ENCODE measurements at places on chromosomes 7 and 10. TPM values are rescaled to one million over a fixed set of nuclear protein-coding genes. Genes with fewer than 3 reads are reported as not detected.
A peak's percentile ranks its signal among the peaks of the same experiment; 100 is the strongest.

DNA sequence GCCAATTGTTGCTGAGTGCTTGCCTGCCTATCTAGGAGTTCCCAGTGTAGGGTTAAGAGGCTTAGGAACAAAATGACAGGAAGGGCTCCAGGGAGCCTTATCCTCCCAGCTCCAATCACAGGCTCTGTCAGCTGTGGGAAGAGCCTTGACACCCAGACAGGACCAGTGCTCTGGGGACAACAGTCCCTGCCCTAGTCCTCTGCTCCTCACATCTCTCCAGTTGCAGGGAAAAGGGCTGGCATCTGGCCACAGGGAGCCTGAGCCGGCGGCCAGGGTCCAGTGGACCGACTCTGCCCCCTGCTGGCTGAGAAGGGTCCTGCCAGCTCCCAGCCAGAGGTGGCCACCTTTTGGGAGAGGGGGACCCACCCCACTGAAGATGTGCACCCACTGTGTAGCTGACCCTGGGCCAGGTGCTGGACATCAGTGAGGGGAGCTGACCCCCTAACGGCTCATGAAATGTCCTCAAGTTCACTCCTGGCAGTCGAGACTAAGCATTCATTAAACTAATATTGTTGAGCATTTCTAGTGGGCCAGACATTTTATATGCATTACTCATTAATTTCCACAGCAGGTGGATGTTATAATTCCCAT, 17.6 kb downstream of the DNAJB12 start:
- DNase-seq, result peak; percentile 52

DNA sequence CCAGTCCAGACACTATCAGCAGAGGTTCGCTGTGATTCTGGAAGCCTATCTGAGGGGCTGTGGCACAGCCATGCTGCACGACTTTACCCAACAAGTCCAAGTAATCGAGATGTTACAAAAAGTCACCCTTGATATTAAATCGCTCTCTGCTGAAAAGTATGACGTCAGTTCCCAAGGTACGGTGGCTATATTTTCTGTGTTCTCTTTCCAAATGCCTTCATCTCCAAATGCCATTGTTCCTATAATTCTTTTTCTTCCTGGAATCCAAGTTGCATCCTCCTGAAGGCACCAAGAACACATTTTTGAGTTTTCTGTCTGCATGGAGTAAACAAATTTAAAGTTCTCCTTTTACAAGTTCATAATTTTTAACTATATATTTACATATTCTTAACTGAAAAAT, 7.7 kb downstream of the PIK3CG start:
- no peak for DNase-seq

DNA sequence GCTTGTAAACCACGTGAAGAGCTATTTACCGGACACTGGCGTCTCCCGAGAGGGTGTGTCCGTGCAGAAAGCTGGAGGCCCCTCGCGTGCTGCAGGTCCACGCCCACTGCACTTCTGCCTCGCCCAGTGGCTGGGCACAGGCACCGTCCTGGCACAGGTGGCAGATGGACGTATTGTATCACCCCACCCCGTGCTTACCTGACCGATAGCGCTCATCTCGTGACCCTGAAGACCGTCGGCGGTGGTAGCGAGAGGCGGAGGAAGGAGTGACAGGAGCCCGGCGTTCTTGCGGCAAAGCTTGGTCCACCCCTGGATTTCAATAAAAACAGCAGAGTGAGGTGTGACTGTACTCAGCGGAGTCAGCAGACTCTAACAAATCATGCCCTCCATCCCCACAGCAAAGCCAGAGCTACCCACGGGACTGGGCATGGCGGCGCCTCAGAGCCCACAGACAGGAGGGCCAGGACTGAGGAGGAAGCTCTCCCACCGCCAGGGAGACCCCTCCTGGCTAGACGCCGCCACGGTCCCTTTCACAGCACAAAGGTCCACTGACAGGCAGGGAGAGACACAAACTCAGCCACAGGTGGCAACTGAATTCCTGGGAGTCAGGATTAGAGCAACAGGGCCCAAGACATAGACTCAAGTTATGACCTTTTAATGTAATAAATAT, 217.1 kb downstream of the DIP2C start:
- no peak for DNase-seq

IFIT1B gene
- under 0.01 TPM for total RNA-seq

COL13A1 gene
- total RNA-seq, result under 0.01 TPM

OR13A1 gene
- under 0.01 TPM for total RNA-seq
